Fibroblast of the aortic adventitia (primary cell): ENCODE measurements at places on chromosomes 12 and 14.

- no peak for DNase-seq
These were observed 205.7 kb downstream of the TTC8 start for GRCh38 chr14:89029961-89030694.

DNA sequence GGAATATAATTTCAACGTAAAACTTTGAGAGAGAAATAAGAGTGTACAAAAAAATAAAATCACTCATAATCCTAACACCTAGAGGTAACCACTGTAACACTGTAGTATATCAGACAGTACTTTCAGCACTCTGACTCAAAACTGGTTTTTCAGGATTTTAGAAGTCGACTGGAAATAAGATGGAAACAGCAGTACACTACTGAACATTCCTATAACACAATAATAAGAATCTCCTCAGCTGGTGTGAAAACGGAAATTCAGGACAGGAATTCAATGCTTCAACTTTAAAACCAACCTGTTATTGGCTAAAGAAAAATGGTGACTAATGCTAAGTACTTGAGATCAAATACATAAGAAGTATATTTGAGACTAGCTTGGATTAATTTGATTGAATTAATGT lies 12.3 kb upstream of the PITPNM2 start:
- DNase-seq: no peak

DNA sequence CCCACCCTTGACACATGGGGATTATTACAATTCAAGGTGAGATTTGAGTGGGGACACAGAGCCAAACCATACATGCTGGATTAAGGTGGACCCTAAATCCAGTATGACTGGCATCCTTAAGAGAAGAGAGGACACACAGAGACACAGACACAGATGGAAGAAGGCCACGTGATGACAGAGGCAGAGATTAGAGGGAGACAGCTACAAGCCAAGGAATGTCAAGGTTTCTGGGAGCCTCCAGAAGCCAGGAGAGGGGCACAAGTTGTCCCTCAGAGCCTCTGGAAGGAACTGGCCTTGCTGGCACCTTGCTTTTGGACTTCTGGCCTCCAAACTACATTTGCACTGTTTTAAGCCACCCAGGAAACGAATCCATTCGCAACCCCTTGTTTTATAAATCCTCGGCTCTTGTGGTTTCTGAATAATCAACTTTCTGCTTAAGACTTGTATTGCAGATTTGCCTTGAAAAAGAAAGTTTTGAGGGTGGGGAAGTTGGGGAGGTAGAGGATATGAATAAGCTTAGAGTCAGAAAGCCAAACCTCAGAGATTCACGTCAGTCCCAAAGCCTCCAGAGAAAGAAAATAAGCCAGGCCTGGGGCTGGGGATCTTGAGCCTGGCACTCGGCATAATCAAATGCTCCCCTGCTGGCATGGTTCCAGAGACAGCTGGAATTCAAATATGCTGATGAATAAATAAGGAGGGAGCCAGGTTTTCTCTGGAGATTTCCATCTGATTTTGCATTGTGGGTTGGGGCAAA lies 224.2 kb upstream of the PWP1 start:
- peak; percentile 94 for DNase-seq

DNA sequence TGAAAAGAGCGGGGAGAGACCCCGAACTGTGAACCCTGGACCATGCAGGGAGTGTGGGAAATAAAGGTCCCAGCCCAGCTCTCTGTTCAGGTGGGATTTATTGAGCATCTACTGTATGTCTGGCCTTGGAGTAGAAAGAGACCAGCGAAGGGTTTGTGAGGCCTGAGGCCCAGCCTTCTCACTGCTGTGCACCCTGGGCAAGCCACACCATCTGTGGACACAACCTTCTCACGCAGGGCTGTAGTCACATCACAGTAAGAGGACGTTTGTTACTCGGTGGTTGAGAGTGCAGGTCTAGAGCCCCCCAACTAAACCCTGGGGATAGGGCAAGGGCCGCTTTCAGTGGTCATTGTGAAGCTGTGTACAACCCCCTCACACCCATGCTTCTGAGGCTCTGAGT lies 18.2 kb downstream of the FAM222A start:
- no peak for DNase-seq
